ENCODE measurements at places on chromosomes 11 and 22. TPM values are rescaled to one million over a fixed set of nuclear protein-coding genes. Genes with fewer than 3 reads are reported as not detected.

DNA sequence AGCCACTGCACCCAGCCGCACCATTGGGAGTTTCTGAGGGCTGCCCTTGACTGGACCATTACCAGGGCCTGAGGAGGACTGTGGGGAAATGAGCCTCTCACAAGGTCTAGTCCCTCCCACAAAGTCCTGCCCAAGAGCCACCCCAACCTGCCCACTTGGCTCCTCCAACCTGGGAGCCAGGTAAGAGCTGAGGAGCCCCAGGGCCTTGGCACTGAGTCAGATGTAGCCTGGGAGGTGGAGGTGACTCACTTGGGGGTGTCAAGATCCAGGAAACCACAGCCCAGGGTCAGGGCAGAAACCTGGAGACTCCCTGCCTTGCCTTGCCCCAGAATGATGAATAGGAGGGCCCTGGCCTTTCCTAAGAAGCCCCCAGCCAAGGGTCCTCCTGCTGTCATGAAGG is 25.8 kb upstream of the P2RY2 start:
- no peak overlapping the region for H3K27ac ChIP-seq
- peaks cover 29% of the 10 kb centered on the region for H3K4me1 ChIP-seq
- H3K36me3 ChIP-seq = no peaks in the 10 kb centered on the region
- H3K27me3 ChIP-seq = no peaks in the 10 kb centered on the region
- DNase-seq = no peak

Gene CRACR2B
- 1.6 TPM for total RNA-seq

Gene OR5P2
- not detected for total RNA-seq

DNA sequence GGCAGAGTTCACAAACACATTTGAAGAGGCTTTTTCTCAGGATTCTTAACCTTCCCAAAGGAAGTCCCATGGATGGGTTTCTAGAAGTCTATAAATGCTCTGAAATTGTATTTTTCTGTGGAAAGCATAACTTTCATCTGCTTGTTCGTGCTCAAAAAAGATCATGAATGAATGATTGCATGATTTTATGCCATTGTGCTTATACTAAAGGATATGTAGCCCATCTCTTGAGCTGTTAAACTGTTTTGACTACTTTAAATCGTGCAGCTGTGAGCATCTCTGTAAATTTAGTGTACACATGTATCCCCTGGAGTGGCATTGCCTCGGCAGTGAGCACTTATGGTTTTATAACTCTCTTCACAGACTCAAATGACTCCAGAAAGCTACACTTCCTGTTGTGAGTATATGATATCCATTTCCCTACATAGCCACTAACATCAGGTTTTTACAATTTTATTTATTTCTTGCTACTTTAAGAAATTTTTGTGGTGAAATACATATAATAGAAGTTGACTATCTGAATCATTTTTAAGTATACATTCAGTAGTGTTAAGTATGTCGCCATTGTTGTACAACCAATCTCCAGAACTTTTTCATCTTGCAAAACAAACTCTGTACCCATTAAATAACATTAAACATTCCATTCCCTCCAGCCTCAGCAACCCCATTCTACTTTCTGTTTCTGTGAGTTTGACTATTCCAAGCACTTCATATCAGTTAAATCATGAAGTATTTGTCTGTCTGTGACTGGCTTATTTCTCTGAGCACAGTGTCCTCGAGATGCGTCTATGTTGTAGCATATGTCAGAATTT is 8.0 kb downstream of the NEAT1 start:
- peaks cover 73% of the 10 kb centered on the region for H3K36me3 ChIP-seq
- peak; percentile 48 for DNase-seq
- H3K4me1 ChIP-seq = peaks cover 95% of the 10 kb centered on the region
- peak overlapping the region; percentile 98 for H3K27ac ChIP-seq

DNA sequence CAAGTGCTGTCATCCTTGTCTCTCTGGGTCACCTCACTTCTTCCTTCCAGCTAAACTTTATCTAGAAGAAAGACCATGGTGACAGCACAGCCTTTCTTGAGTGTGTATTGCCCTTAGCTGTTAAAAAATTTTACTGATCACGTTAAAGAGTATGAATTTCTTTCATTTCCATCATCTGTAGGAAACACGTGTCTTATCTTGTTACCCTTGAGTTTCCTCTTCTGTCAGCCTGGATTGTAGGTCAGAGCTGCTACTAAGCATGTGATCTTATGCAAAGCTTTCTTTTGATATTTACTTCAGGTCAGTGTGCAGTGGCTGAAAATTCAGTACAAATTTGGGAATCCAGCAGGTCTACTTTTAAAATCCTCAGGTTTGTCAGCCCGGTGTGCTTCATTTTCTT is 512.2 kb upstream of the ARHGAP42 start:
- H3K36me3 ChIP-seq = no peaks in the 10 kb centered on the region
- no peak overlapping the region for H3K27ac ChIP-seq
- no peak overlapping the region for H3K4me3 ChIP-seq

DNA sequence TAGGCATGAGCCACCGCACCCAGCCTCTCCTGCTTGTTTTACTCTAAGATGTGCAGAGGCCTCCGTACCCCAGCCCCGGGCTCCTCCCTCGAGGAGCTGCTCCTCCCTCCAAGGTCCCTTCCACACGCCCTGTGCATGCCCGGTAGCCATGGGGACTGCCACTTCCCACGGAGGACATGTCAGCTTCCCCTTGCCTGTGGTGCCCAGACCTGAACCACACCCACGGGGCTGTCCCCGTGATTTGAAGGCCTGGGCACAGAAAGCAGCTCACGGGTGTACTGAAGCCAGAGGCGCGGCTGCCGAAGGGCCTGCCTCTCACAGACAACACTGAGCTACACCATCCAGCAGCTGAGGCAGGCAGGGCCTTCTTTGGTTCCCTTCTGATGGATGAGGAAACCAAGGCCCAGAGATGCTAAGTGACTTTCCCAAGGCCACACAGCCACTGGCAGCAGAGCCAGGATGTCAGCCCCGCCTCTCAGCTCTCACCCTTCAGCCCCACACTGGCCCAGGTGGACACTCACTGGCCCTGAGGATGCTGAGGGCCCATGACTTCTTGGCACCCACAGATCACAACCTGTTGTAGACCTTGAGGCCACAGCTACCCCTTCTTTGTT is 7.3 kb downstream of the INS start:
- H3K36me3 ChIP-seq = no peaks in the 10 kb centered on the region
- DNase-seq = no peak
- no peak overlapping the region for H3K27ac ChIP-seq
- H3K4me3 ChIP-seq = no peak overlapping the region
- peaks cover 23% of the 10 kb centered on the region for H3K27me3 ChIP-seq

Gene ANO9
- total RNA-seq = not detected

GRCh38 chr11:1296287-1296686 is 13.1 kb downstream of the TOLLIP start:
- H3K27me3 ChIP-seq = no peaks in the 10 kb centered on the region
- H3K4me1 ChIP-seq = no peaks in the 10 kb centered on the region
- no peak overlapping the region for H3K27ac ChIP-seq

Gene CDON
- 2.0 TPM for total RNA-seq

- H3K27ac ChIP-seq = no peak overlapping the region
- H3K36me3 ChIP-seq = peaks cover 4% of the 10 kb centered on the region
- no peak overlapping the region for H3K4me3 ChIP-seq
- H3K27me3 ChIP-seq = peaks cover 26% of the 10 kb centered on the region
- DNase-seq = no peak
- H3K4me1 ChIP-seq = no peaks in the 10 kb centered on the region
These were observed 72.5 kb upstream of the SHANK2 start for GRCh38 chr11:71324788-71325417.

Gene MIOX
- not detected for total RNA-seq

DNA sequence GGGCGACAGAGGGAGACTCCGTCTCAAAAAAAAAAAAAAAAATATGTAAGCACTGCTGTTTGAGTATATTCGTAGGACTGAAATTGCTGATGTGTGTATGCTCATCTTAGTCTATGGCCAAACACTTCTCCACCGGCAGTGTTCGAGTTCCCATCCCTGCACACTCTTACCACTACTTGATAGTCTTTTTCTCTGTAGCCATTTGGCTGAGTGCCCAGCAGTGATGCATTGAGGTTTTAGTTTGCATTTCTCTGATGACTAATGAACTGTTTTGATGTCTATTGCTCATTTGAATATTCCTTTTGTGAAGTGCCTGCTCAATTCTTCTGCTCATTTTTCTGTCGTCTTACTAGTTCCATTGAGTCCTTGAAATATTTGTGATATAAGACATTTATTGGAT is 1.9 kb downstream of the TIRAP start:
- H3K4me1 ChIP-seq = peaks cover 31% of the 10 kb centered on the region
- peak overlapping the region; percentile 75 for H3K27ac ChIP-seq
- H3K36me3 ChIP-seq = no peaks in the 10 kb centered on the region
- DNase-seq = peak; percentile 96

Gene AP2A2
- 72.6 TPM for total RNA-seq

Gene TST
- total RNA-seq = 18.6 TPM

Gene TMEM121B
- total RNA-seq = 0.13 TPM

- no peak for DNase-seq
- no peak overlapping the region for H3K4me3 ChIP-seq
- no peak overlapping the region for H3K27ac ChIP-seq
- H3K27me3 ChIP-seq = peaks cover 23% of the 10 kb centered on the region
- H3K4me1 ChIP-seq = no peaks in the 10 kb centered on the region
These were observed 25.1 kb downstream of the MRGPRG start for GRCh38 chr11:3193373-3194015.

DNA sequence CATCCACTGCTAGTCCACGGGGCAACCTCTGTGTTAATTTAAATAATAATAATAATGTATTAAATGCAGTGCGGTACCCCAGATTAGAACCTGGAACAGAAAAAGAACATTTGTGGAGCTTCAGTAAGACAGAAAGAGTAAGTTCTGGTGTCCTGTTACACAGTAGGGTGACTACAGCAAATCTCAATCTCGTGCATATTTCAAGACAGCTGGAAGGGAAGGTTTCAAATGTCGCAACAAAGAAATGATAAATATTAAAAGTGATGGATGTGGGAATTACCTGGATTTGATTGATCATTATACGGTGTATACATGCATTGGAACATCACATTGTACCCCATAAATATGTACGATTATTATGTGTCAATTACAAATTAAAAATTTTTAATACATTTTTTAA is 1.7 kb upstream of the RAC2 start:
- no peak overlapping the region for H3K27ac ChIP-seq
- H3K27me3 ChIP-seq = peaks cover 6% of the 10 kb centered on the region
- H3K4me3 ChIP-seq = no peak overlapping the region
- no peak for DNase-seq
- H3K4me1 ChIP-seq = peaks cover 26% of the 10 kb centered on the region
- H3K36me3 ChIP-seq = no peaks in the 10 kb centered on the region

DNA sequence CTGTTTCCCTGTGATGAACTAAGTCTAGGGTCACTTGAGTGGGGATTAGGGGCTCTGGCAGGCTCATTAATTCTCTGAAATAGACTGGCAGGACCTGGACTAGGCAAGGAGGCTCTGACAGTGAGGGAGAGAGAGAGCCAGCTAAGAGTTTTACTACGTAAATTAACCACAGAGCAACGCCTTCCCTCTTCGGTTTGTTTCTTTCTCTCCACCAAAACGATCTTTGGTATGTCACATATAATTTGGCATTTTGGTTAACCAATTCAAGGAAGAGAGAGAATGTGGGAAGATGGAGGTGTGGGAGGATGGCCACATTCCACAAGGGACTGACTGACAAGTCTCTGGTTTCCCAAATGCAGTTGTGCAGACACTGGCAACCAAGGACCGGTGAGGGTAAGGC is 27.9 kb downstream of the ATG16L2 start:
- peak overlapping the region; percentile 78 for H3K27ac ChIP-seq
- H3K4me1 ChIP-seq = peaks cover 44% of the 10 kb centered on the region
- no peak overlapping the region for H3K4me3 ChIP-seq
- no peak for DNase-seq

DNA sequence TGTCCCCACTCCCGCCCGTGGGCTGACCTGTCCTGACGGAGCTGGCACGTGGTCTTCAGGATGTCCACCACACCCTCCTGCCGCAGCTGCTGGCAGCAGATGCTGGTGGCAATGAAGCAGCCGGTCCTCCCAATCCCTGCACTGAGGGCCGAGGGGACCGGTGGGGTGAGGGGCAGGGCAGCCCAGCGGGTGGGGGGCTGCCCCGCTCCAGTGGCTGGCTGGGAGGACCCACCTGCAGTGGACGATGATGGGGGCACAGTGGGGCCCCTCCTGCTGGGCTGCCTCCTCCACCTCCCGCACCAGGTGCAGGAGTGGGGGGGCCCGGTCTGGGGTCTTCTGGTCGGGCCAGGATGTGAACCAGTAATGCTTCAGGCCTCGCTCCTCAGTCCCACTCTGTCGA is 3.4 kb upstream of the IGSF22 start:
- DNase-seq = no peak
- no peak overlapping the region for H3K27ac ChIP-seq
